Gastroesophageal sphincter (tissue), 4 donors: ENCODE measurements at places on chromosomes 11 and 22.
A peak's percentile ranks its signal among the peaks of the same experiment; 100 is the strongest.

GRCh38 chr11:5136261-5136660 is 1.9 kb downstream of the OR52A5 start:
- ATAC-seq, result no peak

DNA sequence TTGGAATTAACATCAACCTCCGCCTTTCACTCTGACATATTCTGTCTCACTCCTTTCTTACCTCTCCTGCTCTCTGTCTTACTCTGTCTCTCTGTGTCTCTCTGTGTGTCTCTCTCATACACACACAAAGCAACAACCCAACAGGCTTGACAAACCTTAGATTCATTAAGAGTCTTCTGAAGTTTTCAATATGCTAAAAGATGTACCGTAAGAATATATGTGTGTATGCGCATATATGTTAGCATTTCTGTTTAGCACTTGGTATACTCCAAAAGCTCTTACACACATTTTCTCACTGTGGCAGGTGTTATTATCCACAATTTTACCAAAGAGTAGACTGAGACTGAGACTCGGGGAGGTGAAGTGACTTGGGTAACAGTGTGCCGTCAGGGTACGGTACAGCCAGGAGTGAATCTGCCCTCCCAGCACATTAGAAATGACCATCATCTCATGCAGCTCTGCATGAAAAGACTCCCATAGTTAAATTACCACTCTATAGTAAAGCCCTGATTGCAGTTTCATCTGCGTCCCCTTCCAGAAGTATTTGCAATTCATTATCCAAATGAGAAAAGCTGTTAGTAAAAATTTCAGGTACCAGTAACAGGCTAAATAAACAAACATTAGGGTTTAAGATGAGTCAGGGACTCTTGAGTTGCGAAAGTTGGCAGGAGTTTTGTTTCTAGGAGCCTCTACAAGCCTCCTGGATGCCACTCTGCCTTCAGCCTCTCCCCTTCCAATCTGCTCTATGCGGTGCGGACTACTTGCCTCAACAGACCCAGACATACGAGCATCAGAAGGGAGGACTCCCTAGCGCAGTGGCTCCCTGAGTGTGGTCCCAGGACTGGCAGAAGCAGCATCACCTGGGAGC is 195.2 kb upstream of the TMEM45B start:
- ATAC-seq, result no peak

GRCh38 chr11:70122490-70123198 is 44.5 kb downstream of the ANO1 start:
- ATAC-seq, result no peak

DNA sequence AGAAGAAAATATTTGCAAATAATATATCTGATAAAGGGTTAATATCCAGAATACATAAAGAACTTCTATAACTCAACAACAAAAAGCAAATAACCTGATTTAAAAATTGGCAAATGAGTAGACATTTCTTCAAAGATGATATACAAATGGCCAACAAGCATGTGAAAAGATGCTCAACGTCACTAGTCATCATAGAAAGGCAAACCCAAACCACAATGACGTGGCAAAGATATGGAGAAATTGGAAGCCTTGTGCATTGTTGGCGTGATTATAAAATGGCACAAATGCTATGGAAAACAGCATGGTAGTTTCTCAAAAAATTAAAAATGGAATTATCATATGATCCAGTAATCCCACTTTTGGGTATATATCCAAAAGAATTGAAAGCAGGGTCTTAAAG is 466.3 kb downstream of the TBC1D22A start:
- no peak for ATAC-seq

DNA sequence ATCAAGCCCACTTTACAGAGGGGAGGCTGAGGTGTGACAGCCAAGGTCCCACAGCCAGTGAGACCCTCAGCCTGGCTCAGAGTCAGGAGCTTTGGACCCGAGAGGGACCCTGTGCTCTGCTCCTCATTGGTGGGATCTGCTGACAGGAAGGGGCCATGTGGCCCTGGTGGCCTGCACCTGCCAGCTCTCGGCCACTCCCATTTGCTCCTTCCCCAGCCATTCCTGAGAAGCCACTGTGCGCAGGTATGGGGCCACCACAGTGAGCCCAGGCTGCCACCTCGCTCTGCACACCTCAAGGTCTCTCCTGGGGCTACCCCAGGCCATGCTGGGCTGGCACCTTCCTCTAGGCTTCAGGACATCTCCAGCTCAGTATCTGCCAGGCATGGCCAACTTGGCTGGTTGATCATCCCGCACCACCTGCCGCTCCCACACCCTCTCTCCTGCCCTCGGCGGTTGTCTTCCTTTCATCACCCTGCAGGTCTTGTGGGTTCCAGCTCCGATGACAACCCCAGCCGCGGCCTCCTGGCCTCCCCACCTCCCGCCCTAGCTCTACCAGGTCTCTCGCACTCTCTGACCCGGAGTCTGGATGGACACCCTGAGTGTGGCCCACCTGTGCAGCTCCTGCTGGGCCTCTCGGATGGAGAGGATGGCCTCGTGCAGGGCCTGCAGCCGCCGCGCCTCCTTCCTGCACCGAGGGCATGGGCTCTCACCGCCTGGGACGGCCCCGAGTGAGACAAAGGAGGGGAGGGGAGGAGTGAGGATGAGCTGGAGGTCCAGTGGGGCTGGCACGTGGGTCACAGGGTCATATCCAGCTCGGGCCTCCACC is 32.2 kb upstream of the CARS1 start:
- ATAC-seq, result no peak

DNA sequence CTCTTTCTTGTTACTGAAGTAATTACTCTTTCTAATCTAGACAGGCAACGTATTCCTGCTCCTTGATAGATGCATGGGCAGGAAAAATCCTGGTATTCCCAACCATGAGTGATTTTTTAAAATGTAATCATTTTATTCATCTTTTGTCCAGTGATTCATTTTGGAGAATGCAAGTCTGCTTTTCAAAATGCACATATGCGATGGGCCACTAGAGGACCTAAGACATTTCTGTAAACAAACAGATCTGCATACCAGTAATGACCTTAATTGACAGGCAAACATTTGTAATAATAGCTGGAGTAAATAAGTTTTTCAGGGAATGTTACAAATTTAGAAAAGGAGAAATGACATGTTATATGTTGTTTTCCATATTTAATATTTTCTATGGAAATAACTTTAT is 1167.6 kb downstream of the JRKL start:
- ATAC-seq, result no peak

- peak; percentile 63 for ATAC-seq
Observed at GRCh38 chr11:128208329-128209137, 378.8 kb downstream of the ETS1 start.

DNA sequence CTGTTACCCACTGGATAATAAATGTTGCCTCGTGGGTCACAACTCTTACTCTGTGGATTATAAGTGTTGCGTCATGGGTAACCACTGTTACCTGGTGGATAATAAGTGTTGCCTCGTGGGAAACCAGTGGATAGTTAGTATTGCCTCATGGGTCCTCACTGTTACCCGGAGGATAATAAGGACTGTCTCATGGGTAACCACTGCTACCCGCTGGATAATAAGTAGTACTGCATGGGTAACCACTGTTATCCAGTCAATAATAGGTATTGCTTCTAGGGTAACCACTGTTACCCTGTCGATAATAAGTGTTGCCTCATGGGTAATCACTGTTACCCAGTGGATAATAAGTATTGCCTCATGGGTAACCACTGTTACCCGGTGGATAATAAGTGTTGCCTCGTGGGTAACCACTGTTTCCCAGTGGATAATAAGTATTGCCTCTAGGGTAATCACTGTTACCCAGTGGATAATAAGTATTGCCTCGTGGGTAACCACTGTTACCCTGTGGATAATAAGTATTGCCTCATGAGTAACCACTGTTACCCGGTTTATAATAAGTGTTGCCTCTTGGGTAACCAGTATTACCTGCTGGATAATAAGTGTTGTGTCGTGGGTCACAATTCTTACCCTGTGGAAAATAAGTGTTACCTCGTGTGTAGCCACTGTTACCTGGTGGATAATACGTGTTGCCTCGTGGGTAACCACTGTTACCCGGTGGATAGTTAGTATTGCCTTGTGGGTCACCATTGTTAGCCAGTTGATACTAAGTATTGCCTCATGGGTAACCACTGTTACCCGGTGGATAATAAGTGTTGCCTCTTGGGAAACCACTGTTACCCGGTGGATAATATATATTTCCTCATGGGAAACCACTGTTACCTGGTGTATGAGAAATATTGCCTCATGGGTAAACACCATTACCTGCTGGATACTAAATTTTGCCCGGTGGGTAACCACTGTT is 15.7 kb upstream of the NXPE4 start:
- no peak for ATAC-seq
